HAP-1 (cell line): ENCODE measurements at places on chromosomes 3 and 15.

DNA sequence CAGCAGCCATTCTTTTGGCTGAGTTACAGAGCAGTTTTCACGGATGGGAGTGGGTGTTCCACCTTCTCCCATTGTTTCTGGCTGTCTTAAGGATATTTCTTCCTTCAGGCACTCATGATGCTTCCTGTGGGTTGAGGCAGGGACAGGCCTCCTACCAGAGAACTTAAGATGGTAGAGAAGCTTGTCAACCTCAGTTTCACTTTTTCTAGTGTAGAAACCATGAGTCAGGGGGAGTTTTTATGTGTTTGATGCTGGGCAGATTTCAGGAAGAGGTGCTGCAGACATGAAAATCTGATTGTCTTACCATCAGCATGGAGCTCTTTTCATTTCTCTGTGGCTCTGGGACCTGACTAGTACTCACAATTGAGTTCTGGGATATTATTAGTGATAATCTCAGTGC lies 48.7 kb upstream of the VEPH1 start:
- DNase-seq: no peak

DNA sequence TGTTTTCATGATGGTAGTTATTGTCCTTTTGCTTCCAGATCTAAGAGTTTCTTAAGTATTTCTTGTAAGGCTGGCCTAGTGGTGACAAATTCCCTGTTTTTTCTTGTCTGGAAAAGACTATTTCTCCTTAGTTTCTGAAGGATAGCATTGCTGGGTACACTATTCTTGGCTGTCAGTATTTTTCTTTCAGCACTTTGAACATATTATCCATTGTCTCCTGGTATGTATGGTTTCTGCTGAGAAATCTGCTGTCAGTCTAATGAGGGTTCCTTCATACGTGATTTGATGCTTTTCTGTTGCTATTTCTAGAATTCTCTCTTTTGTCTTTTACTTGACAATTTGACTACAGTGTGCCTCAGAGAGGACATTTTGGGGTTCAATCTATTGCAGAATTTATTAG lies 134.3 kb downstream of the CGGBP1 start:
- DNase-seq: no peak

DNA sequence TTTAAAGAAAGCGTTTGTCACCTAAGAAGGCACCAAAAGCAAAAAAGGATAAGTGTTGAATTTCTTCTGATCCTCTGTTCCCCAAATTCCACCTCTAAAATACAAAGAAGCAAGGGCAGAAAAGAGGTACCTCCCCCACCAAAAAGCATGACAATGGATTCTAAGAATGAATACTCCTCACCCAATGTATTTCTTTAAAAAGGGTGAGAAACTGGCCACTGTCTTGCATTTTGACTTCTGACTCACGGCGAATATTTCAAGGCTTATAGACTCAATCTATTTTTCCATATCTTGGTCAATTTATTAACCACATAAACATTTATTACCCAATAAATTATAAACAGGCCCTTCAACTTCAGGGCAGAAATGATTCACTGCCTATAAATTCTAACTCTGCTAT lies 131.1 kb downstream of the NR1I2 start:
- DNase-seq: peak; percentile 60

DNA sequence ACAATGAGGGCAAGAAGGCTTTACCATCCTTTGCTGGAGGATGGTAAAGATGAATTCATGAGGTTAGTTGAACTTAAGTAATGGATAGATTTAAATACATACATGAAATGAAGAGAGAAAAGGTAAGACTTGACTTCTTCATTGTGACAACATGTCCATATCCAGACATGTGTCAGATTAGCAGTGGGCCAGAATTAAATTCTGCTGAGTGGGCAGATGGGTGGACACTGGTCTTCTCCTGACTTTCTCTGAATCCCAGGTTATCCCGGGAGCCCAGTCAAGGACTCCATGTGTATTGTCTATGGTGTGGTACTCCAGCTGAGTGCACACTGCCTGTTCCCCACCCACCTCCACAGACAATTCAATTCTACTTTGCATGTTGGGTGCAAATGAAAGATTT lies 603.1 kb downstream of the NLGN1 start:
- DNase-seq: no peak

DNA sequence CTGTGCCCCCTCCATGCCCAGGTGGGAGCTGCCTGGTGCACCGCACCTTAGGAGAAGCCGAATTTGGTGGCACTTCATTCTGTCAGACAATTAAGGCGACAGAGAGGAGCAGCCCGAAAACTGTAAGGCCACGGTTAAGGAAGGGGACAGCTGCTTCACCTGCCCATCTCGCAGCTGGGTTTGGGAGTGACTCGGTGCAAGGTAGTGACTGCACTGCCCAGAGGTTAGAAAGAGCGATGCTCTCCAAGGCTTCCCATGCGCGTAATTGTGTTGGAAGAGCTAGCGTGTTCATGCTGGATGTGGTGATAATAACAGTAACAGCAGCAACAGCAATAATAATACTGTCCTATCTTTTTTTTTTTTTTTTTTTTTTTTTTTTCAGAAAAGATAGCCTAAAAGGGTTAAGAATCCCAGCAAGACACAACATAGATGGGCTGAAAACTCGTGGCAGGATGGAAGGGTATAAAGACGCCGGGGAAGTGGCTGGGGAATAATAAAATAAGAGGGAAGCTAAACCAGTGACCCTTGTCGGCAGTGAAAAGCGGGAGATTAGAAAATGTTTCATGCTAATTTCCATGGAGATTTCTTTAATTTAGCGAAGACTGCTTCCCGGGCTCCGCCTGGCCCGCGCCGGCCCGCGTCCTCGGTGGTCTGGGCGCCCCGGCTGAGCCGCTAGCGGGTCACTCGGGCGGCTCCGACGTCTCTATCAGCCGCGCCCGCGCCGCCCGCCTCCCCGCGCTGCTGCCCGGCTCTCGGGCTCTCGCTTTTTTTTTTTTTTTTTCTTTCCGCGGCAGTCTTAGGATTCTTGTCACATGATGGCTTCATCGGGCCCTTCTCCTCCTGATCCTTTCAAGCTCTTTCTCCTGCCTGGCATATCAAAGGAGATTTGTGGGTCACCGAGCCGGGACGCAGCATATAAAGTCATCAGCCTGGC lies 617.1 kb downstream of the NR2F2 start:
- no peak for DNase-seq

- no peak for DNase-seq
These were observed 227.3 kb upstream of the IL12A start for GRCh38 chr3:159761369-159761768.

- DNase-seq: no peak
These were observed 227.7 kb upstream of the CD96 start for GRCh38 chr3:111314181-111314873.

GRCh38 chr3:197292083-197292646 lies 6.2 kb downstream of the DLG1 start:
- DNase-seq: no peak

- DNase-seq: no peak
These were observed 428.1 kb upstream of the NAALADL2 start for GRCh38 chr3:174430986-174431385.

- DNase-seq: no peak
These were observed 18.6 kb upstream of the ZBTB20 start for GRCh38 chr3:115165701-115166100.

DNA sequence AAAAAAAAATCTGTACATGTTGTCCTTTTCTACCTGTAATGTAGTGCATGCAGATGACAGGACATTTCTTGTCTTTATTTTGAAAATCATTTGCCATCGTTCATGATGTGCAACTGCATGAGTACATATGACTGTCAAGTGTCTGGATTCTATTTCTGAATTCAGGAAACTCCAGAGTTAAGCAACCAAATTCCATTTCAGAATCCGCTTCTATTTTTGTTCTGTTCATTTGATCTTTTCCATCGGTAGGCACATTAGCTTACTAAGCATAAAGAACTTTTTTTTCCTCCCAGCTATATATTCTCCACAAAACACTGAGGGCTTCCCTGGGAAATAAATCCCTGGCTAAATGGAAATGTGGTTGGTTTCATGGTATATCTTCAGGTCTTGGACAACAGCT lies 365.6 kb downstream of the PTPRG start:
- no peak for DNase-seq

DNA sequence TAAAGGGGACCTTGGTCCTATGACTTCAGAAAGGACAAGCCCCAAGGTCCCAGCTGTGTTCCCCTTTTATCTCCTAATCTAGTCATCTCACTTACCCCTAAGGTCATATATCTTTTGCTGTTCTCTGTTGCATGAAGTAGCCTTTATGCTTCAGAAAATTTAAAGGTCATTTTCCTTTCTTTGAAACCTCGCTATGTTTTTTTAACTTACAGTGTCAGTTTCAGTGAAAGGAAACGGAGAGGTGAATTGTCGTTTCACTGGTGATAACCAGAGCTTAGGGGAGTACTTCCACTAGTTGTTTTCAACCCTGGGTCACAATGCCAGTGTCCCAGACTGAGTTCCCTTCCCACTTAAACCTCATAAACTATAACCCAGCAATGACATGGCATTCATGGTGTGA lies 357.4 kb downstream of the GAP43 start:
- DNase-seq: no peak

DNA sequence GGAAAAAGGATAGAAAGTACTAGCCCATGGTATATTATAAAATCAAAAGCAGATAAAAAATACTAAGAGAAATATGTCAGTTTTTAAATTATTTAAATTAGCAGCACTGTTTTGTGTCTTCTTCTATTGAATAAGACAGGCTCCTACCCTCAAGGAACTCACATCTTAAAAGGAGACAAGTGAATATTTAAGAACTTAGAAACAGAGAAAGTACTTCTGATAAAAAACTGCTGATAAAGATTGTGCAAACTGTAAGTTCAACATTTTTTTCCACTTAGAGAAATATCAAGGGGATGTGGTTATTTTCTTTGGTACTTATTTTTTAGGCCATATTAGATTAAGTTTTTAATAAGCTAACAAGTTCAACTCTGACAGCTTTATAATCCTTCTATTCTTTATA lies 3.0 kb upstream of the ANKRD28 start:
- DNase-seq: no peak

DNA sequence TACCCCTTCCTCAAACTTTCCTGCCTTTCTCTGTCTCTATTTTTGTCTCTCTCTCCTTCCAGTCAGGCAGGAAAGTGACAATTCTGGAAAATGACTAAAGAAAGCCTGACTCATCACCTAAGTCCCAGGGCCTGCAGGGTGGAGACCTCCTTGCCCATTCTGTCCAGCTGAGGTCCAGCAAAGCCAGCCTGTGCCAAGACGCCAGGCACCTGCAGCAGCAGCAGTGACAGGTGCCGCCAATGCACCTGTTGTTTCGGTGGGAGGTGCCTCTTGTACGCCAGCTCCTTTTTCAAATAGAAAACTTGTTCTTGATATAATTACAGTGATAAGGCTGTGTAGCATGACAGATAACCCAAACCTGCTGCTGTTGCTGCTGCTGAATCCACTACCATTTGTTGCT lies 501.3 kb downstream of the NTRK3 start:
- DNase-seq: no peak

GRCh38 chr15:35145336-35145735 lies 60.2 kb upstream of the NANOGP8 start:
- no peak for DNase-seq

GRCh38 chr15:41585127-41586047 lies 26.4 kb downstream of the TYRO3 start:
- DNase-seq: no peak

GRCh38 chr15:93030430-93031102 lies 58.4 kb downstream of the RGMA start:
- DNase-seq: peak; percentile 82

- DNase-seq: peak; percentile 97
These were observed 3.3 kb downstream of the RASSF1 start for GRCh38 chr3:50337175-50337861.

- DNase-seq: no peak
These were observed 22.7 kb downstream of the ABHD6 start for GRCh38 chr3:58260261-58260731.

- no peak for DNase-seq
These were observed 24.8 kb upstream of the PCSK6 start for GRCh38 chr15:101514318-101514717.

GRCh38 chr3:197926418-197926817 lies 23.6 kb upstream of the RPL35A start:
- DNase-seq: peak; percentile 65

GRCh38 chr15:39685999-39686613 lies 96.5 kb downstream of the FSIP1 start:
- DNase-seq: peak; percentile 69

DNA sequence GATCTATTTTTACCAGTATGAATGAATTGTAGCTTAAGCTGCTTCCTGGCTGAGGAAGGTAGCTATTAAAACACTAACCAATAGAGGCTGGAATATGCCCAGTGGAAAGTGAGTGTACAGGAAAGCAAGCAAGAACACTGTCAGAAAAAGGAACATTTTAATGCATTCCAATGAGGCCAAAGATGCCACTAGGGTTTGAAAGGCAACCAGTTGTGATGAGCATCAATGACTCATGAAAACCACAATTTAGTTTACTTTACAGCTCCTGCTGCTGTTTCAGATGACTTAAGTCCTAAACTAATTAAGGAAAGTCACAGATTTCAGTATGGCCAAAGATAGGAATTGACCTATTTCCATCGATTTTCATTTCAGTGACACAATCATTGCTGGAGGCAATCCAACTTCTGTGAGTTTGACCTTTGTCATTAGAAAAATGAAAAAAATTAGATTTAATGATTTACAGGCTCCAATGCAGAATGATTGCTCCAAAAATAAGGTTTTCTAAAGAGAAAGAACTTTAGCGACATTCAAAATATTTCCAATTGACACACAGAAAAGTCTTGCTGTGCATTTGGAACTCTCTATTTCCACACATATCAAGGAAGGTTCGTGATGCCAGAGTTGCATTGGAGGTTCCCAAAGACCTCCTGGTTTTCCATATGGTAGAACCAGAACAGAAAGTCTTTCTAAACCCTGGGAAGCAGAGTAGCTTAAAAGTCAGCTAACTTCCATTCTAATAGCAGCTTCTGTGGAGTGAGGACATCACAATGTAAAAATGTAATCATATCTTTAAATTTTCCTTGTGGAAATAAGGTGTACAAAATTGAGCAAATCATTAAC lies 103.0 kb downstream of the SUCNR1 start:
- no peak for DNase-seq

DNA sequence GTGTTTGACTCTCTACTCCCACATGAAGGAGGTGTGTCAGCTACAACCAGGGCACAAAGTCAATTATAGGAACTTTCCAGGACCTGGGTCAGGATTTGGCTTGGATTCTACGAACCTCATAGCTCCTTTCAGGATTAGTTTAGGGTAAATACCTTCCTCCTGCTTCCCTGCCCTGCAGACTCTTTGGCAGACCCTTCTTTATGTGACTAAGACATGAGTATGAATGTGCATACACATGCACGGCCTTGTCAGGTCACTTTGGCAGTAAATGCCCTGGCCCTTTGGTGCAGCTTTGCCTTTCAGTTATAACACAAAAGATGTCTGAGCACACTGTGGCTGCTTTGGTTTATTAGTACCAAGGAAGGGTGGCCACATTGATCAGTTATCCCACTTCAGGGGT lies 68.9 kb downstream of the GHSR start:
- DNase-seq: no peak

DNA sequence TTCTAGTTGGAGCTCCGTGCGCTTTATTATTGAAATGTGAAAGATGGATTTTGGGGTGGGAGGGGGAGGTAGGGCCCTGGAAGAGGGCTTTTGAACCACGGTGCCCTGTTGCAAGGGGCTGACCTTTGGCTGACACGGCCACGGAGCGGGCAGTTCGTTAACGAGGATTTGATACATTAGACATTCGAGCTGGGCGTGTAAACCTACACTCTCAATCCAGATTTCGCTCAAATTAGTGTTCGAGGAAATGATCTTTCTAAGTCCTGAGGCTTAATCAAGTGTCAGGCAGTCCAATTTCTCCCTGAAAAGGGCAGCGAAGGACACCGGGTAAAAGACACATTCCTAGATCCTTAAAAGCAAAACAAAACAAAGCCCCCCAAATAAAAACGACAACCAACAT lies 13.0 kb downstream of the ZIC1 start:
- DNase-seq: no peak
